MV-4-11 (cell line): ENCODE measurements at places on chromosomes 13 and 19.

DNA sequence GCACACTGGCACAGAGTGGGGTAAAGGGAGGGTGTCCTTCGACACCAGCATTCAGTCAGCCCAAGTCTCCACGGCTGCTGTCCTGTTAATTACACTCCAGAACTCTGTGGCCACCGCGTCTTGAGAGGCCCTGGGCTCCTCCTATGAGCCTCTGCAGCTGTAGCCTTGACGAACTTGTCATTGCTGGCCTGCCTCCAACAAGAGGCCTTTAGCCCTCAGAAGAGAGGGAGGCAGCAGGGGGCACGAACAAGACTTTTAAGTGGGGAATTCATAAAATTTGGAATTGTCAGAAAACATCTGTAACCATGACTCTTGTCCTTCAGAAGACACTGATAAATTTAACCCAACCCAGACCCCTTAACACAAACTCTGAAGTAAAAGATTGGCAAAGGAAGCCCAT lies 241.9 kb downstream of the UQCRFS1 start:
- no peak for DNase-seq

DNA sequence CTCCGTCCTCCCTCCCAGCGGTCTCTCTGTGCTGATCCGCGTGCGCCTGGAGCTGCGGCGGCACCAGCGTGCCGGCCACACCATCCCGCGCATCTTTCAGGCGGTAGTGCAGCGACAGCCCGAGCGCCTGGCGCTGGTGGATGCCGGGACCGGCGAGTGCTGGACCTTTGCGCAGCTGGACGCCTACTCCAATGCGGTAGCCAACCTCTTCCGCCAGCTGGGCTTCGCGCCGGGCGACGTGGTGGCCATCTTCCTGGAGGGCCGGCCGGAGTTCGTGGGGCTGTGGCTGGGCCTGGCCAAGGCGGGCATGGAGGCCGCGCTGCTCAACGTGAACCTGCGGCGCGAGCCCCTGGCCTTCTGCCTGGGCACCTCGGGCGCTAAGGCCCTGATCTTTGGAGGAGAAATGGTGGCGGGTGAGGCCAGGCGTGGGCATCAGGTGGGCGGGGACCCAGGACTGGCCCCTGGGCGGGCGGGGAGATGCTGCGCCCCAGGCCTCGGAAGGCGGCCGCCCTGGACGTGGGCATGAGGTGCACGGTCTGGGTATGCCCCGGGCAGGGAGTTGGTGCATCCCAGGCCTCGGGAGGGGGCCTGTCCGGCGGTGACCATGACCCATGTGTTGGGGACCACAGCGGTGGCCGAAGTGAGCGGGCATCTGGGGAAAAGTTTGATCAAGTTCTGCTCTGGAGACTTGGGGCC lies 16.4 kb downstream of the SLC27A1 start:
- DNase-seq: no peak

DNA sequence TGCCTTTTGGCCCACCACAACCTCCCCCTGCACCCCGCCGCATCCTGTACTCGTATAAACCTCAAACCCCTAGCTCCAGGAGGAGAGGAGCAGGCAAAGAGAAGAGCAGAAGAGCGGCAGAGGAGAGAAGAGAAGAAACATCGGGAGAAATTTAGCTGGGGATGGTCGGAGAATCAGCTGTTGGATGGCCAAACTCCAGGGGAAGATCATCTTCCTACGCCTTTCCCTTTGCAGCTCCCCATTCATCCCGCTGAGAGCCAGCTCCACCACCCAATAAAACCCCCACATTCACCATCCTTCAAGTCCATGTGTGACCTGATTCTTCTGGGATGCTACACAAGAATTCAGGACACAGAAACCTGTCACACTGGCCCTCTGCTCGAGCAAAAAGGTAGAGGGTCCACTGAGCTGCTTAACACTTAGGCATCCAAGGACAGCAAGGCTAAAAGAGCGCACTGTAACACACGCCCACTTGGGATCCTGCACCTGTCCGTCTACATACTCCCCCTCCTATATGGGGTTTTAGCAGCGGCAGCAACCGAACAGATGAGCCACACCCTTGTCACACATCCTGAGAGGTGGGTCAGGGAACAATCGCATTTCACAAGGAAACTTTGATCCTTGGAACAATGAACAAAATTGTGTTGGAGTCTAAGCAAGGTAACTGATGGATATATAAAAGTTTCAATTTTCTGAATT lies 51.6 kb upstream of the MIR17HG start:
- no peak for DNase-seq

- DNase-seq: no peak
Measured at GRCh38 chr19:50797429-50797780, 7.2 kb downstream of the ACP4 start.

GRCh38 chr19:54889566-54889965 lies 15.5 kb downstream of the FCAR start:
- DNase-seq: no peak

GRCh38 chr13:113782472-113782871 lies 23.4 kb downstream of the TMEM255B start:
- no peak for DNase-seq

DNA sequence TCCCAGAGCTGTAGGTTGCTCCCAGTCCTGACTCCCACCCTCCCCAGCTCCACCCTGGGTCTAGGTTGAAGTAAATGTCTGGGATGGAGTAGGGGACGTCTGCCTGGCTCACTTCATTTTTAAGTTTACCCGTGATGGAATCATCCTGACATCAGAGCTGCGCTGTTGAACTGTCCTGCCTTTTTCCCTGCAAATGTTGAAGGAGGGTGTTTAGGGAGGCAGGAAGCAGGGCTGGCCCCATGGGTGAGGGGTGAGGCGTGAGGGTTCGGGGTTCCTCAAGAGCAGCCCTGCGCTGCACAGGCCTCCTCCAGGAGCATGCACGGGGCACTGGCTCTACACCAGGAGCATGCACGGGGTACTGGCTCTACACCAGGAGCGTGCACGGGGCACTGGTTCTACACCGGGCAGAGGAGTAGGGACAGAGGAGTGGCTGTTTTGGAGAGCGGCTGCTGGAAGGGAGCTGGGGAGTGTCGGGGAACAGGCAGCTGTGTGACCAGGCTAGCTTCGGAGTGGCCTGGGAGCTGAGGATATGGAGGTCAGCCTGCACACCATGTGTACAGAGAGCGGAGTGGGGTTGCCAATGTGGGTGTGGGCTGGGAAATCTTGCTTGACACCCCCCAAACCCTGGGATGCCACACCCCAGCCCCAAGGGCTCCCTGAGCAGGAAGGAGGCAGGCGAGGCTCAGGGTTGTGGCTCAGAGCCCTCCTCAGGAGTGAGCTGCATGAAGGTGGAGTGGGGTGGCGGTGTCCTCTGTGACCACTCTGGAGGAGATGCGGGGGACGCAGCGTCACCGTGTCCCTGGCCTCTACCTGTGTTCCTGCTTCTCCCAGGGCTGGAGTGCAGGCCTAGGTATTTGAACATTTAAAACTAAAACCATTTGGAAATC lies 63.3 kb downstream of the GPR12 start:
- DNase-seq: no peak

- DNase-seq: peak; percentile 22
Measured at GRCh38 chr13:30111810-30112209, 195.5 kb downstream of the KATNAL1 start.

DNA sequence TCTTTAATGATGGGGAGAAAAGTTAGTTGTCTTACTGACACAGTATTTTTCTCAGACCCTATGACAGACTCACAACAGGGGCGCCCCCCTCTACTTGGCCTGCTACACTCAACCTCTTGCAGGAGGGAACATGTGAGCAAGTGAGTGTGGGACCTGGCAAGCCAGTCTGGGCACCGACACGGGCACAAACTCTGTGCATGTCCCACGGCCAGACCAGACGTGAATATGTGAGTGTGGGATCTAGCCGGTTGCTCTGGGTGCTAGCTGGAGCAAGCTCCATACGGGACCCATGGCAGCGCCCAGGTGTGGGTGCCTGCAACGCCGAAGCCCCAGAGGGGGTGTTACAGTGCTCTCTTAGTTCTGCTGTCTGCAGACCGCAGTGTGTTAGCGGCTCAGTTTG lies 1437.3 kb upstream of the MIR17HG start:
- DNase-seq: no peak

DNA sequence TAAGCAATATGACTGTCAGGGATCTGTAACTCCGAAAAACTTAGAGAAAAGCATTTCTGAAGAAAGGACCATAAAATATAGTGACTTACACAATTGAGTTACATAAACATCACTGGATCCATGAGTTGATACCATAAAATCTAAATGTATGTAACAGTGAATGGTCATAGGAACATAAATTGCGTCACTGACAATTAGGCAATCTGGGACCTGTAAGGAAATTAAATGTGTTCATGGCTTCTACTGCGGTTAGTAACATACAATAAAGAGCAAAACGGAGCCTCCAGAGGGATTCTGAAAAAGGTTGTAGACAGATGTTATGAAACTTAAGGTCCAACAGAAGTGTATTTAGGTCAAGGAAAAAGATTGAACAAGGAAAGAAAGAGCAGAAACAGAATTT lies 27.1 kb downstream of the POU4F1 start:
- peak; percentile 83 for DNase-seq

- DNase-seq: no peak
Measured at GRCh38 chr19:48081106-48081505, 29.5 kb downstream of the PLA2G4C start.

- peak; percentile 95 for DNase-seq
Measured at GRCh38 chr19:16062789-16063188, 13.5 kb upstream of the TPM4 start.

- DNase-seq: no peak
Measured at GRCh38 chr13:24651718-24652345, 28.4 kb upstream of the ATP12A start.

GRCh38 chr13:91166714-91167511 lies 180.6 kb upstream of the MIR17HG start:
- DNase-seq: no peak

- no peak for DNase-seq
Measured at GRCh38 chr19:15317392-15318071, 14.8 kb downstream of the BRD4 start.

DNA sequence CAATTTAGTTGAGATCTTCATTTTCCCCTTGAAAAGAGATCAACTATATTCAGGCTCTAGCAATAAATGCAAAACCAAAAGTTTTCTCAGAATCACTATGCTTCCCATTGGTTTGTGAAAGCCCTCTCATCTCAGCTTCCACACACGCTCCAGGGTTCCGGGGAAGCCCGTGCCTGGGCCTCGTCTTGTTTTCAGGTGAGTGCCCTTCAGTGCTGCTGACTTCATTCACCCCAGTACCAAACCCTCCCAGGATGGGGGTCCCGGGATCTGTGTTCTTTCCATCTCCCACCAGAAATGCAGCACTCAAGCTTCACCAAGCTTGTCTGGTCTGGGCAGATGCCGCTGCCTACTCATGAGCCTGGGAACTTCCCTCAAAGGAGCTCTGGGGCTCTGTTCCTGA lies 97.7 kb downstream of the TEX29 start:
- no peak for DNase-seq

- DNase-seq: peak; percentile 36
Measured at GRCh38 chr19:35856546-35857149, at the start of gene KIRREL2. KIRREL2 (plus strand) TSS chr19:35856911; CDS start chr19:35857120, 209 bp downstream.

DNA sequence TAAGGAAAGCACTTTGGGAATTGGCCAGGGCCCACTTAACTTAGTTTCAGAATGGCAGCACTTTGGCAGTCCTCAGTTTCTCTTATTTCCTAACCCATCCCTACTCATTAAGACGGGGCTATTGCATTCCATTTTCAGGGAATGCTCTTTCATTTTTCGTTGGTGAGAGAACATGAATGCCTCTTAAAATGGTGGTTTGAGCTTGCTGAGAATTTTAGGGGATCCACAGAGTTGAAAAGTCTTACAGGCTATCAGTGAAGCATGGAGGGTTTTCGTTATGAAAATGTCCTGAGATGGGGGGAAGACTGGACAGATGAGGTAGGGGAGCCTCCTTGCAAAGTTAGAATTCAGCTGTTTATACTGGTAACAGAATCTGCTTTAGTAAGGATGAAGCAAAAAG lies 71.4 kb downstream of the LRCH1 start:
- DNase-seq: no peak

- DNase-seq: no peak
Measured at GRCh38 chr19:23957660-23958281, 43.1 kb downstream of the ZNF726 start.

- no peak for DNase-seq
Measured at GRCh38 chr19:21604951-21605476, 99.6 kb downstream of the ZNF429 start.

- DNase-seq: no peak
Measured at GRCh38 chr13:59305896-59306295, 857.8 kb downstream of the DIAPH3 start.
